ENCODE measurements at places on chromosomes 16 and 17.

GRCh38 chr16:13269905-13270528 is 368.6 kb downstream of the SHISA9 start:
- DNase-seq = no peak

DNA sequence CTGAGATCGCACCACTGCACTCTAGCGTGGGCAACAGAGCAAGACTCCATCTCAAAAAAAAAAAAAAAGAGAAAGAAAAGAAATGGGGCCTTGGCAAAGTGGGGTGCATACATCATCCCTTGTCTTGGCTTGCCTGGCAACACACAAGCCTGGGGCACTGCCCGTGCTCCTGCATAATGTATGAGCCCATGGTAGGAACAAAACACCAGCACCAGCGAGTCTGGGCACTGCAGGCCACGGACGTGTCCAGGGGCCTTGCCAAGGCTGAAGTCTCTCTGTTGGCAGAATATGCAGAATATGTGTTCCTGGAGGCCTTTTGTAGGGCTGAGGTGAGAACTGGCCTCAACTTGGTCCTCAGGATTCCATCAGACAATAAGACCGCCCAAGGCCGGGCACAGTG is 15.7 kb upstream of the ALDOA start:
- no peak for DNase-seq

GRCh38 chr17:78342449-78343186 is 17.3 kb downstream of the SOCS3 start:
- no peak for DNase-seq

- no peak for DNase-seq
Observed at GRCh38 chr16:47499700-47500264, 38.7 kb downstream of the PHKB start.

DNA sequence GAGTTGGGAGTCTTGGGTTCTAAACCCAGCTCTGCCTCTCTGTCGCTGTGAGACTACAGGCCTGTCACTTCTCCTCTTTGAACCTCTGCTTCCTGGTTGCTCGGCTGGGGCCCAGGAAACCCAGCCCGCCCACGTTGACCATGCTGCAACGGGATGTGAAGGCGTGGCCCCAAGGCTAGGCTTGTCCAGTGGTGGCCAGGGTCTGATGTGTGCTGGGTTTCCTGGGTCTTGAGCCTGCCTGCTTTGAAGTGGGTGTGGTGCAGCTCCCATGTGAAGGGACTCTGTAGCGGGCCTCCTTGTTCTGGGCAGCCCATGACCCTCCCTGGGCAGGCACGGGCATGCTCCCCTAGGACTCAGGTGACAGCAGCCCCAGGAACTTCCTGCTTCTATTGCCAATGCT is 82.3 kb downstream of the SDR42E1 start:
- DNase-seq = peak; percentile 2

Measured in activated CD4-positive, alpha-beta T cell treated with anti-CD3 and anti-CD28 coated beads, Interleukin-2, amount 50 U/mL, for 1 hour (primary cell).